ENCODE measurements at places on chromosomes 4 and X. TPM values are rescaled to one million over a fixed set of nuclear protein-coding genes. Genes with fewer than 3 reads are reported as not detected.

GRCh38 chr4:89563431-89563830 lies 255.8 kb upstream of the GPRIN3 start:
- H3K36me3 ChIP-seq: no peaks in the 10 kb centered on the region
- no peaks in the 10 kb centered on the region for H3K27me3 ChIP-seq
- no peak overlapping the region for H3K27ac ChIP-seq
- H3K4me1 ChIP-seq: no peaks in the 10 kb centered on the region
- no peak for DNase-seq

GRCh38 chr4:40812386-40812785 lies 62.6 kb downstream of the NSUN7 start:
- no peak overlapping the region for H3K4me3 ChIP-seq
- DNase-seq: no peak

GRCh38 chr4:186221624-186222023 lies 5.7 kb upstream of the KLKB1 start:
- H3K27me3 ChIP-seq: no peaks in the 10 kb centered on the region
- no peaks in the 10 kb centered on the region for H3K4me1 ChIP-seq

GRCh38 chr4:8332891-8333331 lies 63.4 kb downstream of the HTRA3 start:
- DNase-seq: no peak
- H3K4me1 ChIP-seq: no peaks in the 10 kb centered on the region
- no peak overlapping the region for H3K4me3 ChIP-seq
- no peaks in the 10 kb centered on the region for H3K36me3 ChIP-seq
- no peaks in the 10 kb centered on the region for H3K27me3 ChIP-seq

DNA sequence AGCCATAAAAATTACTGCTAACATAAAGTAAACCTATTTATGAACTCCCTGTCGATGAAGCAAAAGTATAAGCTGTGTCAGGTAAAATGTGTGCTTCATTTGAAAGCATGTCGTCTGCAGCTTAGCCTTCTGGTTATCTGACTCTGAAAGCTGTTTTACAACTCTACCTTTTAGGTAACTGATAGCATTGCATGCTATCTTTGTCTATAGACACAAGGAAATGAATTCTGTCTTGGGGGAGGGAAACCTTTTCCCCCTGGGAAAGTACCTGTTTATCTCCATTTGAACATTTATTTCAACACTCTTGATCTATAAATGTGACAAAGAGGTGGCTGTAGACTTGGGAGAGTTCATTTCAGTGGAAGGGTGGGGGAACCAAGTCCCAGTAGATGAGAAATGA lies 51.4 kb downstream of the RAB40A start:
- H3K4me3 ChIP-seq: no peak overlapping the region
- H3K27ac ChIP-seq: no peak overlapping the region
- H3K27me3 ChIP-seq: no peaks in the 10 kb centered on the region

- no peak overlapping the region for H3K27ac ChIP-seq
- H3K4me3 ChIP-seq: no peak overlapping the region
Observed at GRCh38 chrX:17923546-17923945, 62.4 kb upstream of the RAI2 start.

DNA sequence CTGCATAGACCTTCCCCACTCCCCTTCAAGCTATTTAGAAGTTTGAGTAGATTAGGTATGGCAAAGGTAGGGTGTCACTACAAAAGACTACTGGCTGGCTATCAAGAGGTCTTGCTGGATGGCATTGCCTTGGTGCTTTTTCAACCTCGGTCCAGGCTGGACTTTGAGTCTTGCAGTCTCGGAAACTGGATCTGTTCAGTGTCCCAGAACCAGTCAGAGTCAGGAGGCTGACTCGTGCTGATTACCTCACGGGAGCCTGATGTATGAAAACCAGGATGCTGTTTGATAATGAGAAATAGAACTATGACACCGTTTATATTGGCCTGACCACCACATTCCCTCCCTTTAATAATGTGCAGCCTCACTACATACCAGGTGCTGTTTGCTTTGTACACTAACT lies 2.7 kb upstream of the PHKA1 start:
- H3K36me3 ChIP-seq: no peaks in the 10 kb centered on the region
- peaks cover 4% of the 10 kb centered on the region for H3K4me1 ChIP-seq
- no peak overlapping the region for H3K4me3 ChIP-seq
- no peak overlapping the region for H3K27ac ChIP-seq

GRCh38 chr4:950136-951020 lies 18.1 kb downstream of the TMEM175 start:
- H3K27ac ChIP-seq: no peak overlapping the region
- no peaks in the 10 kb centered on the region for H3K4me1 ChIP-seq
- peaks cover 12% of the 10 kb centered on the region for H3K36me3 ChIP-seq
- H3K27me3 ChIP-seq: no peaks in the 10 kb centered on the region

GRCh38 chrX:67723580-67724351 lies 179.9 kb downstream of the AR start:
- no peak for DNase-seq
- H3K36me3 ChIP-seq: peaks cover 11% of the 10 kb centered on the region
- H3K27me3 ChIP-seq: no peaks in the 10 kb centered on the region

DNA sequence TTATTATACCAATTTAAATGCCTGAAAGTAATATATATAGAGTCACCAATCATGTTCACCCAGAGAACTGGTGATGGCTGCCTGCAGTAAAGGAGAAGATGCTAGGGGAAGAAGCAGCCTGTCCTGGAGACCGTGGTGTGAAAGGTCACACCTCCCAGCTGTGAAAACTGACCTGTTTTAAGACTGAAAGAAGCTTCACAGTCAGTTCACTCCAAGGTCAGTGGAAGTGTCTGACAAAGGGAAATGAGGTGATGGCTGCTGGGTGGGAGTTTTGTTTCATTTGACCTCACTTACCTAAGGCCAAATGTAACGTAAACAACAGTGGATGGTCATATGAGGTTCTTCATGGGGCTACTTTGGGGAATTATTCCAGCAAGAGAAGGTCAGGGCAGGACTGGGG lies 352.1 kb upstream of the GATB start:
- no peak overlapping the region for H3K4me3 ChIP-seq
- no peak overlapping the region for H3K27ac ChIP-seq
- no peaks in the 10 kb centered on the region for H3K36me3 ChIP-seq
- peaks cover 76% of the 10 kb centered on the region for H3K4me1 ChIP-seq
- no peaks in the 10 kb centered on the region for H3K27me3 ChIP-seq

- no peaks in the 10 kb centered on the region for H3K4me1 ChIP-seq
- H3K4me3 ChIP-seq: no peak overlapping the region
- H3K36me3 ChIP-seq: no peaks in the 10 kb centered on the region
- H3K27me3 ChIP-seq: no peaks in the 10 kb centered on the region
- no peak overlapping the region for H3K27ac ChIP-seq
- no peak for DNase-seq
Observed at GRCh38 chr4:138405934-138406567, 163.9 kb upstream of the SLC7A11 start.

DNA sequence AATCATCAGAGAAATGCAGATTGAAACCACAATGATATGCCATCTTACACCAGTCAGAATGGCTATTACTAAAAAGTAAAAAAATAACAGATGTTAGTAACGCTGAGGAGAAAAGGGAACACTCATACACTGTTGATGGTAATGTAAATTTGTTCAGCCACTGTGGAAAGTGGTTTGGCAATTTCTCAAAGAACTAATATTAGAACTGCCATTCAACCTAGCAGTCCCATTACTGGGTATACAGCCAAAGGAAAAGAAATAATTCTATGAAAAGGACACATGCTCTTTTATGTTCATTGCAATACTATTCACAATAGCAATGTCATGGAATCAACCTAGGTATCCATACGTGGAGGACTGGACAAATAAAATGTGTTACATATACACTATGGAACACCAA lies 566.3 kb downstream of the STPG2 start:
- no peak for DNase-seq
- H3K27ac ChIP-seq: no peak overlapping the region
- H3K4me1 ChIP-seq: no peaks in the 10 kb centered on the region
- H3K36me3 ChIP-seq: no peaks in the 10 kb centered on the region

DNA sequence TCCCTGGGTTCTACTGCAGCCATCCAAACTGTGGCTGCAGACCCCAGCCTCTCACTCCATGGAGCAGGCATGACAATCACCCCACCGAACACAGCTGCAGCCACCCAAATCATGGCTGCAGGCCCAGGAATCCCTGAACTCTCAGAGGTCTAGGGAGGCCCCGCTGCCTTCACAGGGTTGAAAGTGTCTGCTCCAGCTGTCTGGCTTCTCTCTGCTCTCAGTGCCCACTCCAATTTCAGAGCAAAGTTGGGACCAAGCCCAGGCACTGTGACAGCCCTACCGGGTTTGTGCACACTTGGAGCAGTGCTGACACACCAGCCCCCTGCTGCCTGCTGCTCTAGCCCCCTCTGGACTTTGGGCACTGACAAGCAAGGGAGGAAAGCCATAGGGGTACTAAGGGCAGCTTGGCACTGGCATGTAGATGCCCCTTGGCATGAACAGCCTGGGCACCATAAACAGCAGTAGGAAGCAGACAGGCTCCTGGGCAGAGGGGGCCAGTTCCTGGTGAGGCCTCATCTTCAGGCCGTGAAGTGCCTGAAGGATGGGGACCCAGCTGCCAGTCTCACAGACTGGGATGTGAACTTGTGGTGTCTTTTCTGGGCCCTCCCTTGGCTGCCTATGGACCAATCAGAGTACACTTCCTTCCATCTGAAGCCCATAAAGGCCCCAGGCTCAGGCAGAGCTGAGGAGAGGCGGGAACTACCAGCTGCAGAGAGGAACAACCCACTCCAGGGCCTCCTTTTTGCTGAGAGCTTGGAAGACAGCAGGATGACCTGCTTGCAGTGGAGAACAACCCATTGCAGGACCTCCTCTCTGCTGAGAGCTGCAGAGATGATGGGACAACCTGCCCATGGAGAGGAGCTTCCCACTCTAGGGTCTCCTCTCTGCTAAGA lies 68.8 kb downstream of the TECRL start:
- H3K27me3 ChIP-seq: no peaks in the 10 kb centered on the region
- H3K4me3 ChIP-seq: no peak overlapping the region
- no peak for DNase-seq
- no peaks in the 10 kb centered on the region for H3K36me3 ChIP-seq
- H3K4me1 ChIP-seq: no peaks in the 10 kb centered on the region
- no peak overlapping the region for H3K27ac ChIP-seq

The GPRASP2 gene
- total RNA-seq: 9.6 TPM

The EPHA5 gene
- 0.05 TPM for total RNA-seq

The MFAP3L gene
- total RNA-seq: 0.80 TPM

The RPA4 gene
- total RNA-seq: 0.33 TPM

The LRAT gene
- total RNA-seq: 0.09 TPM

Measured in thymus (tissue), 14 donors.